ENCODE measurements at places on chromosomes 1 and 21.

DNA sequence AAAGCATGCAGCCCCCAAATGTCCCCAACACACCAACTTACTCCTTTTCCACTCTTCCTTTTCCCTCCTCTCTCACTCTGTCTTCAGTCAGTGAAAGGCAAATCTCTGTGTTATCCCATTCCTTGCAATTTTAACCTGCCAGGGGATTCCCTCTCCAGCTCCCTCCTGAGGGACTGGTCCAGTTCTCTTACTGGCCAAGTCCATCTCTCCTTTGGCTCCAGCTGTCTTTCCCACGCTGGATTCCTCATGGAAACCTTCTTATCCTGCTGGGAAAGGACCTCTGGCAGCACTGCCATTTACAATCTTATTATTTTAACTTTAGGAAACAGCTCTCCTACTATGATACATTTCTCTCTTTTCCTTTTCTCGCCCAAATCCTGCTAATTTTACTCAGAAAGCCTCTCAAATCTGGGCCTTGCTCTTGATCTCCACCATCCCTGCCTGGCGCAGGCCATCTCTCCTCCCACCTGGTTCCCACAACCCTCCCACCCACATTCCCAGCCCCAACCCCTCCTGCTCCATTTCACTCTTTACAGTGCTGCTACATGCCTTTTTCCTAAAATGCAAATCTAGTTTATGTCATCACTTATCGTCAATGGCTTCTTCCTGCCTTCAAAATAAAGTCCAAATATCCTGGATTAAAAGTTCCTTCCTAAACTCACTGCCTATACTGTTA, 72.7 kb upstream of the CNN3 start:
- DNase-seq, result no peak

DNA sequence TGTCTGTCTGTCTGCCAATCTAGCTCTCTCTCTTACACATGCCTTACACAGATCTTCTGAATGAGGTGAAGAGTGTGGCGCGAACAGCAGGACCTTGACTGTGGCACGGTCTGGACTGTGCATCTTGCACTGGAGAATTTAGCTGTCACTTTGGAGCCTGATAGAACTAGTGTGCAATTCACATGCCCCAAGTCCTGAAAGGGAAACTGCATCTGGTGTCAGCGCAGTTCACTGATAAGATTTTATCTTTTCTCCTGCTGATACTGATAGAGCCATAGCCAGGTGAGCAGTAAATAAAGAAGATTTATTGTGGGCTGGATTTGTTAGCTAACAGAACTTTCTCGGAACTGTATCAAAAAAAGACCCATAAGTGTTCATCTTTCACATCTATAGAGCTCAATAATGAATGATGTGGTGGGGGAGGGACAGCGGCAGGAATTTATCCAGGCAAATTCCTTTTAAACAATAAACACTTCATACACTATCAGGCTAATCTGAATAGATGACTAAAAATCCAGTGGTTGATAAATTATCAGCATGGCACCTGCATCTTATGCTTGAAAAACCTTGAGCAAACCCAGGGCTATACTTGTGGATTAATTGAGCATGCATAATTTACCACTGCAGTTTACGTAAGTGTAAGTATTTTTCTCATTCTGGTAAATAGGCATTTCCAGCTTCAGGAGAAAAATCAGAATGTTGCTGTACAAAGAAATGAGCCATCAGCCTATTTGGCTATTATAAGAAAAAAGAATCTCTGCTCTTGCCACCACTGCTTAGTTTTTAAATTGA, 104.1 kb downstream of the NTNG1 start:
- DNase-seq, result no peak

DNA sequence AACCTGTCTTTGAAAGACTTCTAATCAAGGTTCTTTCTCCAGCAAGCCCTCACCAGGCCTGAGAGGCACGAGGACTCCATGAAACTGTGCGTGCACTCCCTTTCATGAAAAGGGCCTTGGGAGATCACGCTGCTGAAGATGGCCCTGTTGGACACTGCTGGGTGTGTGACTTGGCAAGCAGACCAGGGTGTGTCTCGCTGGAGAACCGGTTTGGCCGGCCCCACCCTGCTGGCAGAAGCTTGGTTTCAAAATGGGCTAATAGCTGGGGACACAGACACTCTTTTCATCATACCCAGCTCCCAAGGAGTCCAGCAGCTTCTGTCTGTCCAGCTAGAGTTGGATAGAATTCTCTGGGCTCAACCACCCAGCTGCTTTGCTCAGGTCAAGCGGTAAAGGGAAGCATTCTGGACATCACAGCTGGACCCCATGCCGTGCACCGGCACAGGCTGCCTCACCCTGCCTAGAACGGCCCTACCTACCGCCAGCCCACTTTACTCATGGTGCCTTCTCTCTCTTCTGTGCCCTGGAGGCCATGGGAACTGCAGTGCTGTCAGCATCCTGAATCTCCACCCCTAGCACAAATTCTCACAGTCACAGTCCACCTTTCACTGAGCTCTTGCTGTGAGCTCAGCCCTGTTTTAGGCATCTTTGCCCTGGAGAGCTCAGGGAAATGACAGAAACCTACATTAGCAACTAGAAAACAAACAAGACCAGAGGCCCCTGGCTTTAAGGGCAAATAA, 24.6 kb downstream of the PKP1 start:
- DNase-seq, result no peak

DNA sequence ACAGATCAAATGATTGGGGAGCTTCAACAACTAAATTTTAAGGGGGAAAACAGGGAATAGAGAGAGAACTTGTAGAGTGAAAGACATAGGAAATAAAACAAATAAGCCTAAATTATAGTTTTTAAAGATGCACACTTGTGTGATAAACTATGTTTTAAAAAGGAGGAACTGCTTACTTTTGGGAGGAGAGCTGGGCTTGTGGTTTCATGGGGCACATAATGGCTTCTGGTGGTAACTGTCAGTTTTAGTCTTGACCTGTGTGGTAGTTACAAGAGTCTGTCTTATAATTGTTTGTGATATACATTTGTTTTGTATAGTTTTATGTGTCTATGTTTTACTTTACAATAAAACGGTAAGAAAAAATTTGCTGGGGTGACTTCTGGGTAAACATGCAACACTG, 165.3 kb downstream of the COL24A1 start:
- DNase-seq, result no peak

GRCh38 chr21:45957551-45957950, 24.0 kb upstream of the COL6A1 start:
- DNase-seq, result no peak

GRCh38 chr1:36248250-36248894, 24.1 kb downstream of the THRAP3 start:
- no peak for DNase-seq

DNA sequence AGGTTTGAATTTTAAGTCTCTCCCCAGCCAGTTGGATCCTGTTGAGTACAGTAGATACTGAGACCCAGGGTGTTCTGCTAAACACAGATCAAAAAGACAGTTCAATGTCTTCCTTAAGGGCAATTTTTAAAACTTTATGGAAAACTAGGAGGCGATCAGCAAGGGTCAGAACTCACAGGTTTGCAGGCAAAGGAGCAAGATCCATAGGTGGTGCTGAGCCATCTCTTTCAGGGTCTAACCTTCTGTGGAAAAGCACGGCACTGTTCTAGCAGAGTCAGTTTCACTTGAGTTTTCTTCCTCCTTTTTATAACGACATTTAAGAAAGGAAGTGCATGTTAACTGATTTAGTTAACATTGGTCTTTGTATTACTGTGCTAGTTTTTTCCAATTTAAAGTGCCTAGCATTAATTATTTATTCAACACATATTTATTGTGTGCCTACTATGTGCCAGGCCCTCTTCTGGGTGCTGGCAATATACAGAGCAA, at the start of gene CD84:
CD84 (minus strand) TSS at position 281 of the 486 bp plus-strand sequence; CDS start at position 222, 59 bp downstream.
- DNase-seq, result no peak

GRCh38 chr1:7456722-7457082, 314.4 kb upstream of the VAMP3 start:
- no peak for DNase-seq

DNA sequence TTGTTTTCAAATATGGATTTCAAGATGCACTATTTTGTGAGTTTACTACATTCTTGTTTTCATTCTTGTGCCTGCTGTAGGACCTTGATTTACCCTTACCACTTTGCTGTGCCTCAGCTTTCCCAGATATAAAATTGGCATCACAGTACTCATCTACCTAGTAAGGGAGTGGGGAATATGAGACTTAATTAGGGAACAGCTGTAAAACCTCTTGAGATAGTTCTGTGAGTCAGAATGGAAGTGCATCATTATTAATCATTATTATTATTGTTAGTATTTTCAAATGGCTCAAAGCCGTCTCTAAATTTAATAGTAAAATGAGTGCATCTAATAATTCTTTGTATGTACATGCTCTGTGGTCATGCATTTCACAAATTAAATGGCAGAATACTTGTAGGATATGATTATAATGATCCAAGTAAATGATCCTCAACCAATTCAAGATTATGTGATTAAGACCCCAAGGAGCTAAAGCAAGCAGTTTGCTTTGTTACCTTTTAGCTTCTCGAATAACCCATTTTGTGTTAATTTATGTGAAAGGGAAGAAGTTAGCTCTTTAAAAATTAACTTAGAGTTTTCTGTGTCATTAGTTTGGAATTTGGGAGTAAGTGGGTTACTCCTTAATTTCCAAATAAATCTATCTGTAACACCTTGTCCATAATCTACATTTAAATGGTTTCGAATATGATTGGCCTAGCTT, 155.4 kb downstream of the NFIA start:
- DNase-seq, result no peak

GRCh38 chr21:24217151-24217550, 1390.1 kb downstream of the MRPL39 start:
- no peak for DNase-seq

DNA sequence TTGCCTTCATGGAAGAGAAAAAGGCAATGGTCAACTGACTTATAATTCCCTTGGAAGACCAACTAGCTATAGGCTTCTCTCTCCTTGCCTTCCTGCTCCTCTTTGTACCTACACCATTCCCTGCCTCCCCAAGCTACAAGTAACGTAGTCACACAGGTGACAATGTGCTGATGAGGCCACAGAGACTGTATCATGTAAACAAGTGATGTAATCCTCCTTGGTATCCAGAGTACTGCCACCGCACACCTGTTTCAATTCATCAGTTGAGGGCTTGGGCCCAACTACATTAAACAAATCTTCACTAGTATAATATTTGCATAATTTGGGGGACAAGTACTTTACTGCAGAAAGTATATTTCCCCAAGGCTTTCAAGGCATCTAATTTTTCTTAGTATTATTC, 76.4 kb upstream of the SCYL3 start:
- DNase-seq, result no peak

GRCh38 chr1:171683870-171684269, 31.4 kb upstream of the MYOC start:
- no peak for DNase-seq

- no peak for DNase-seq
Measured at GRCh38 chr1:116580446-116581322, 9.9 kb upstream of the CD58 start.

GRCh38 chr1:110253213-110253612, 43.1 kb downstream of the KCNC4 start:
- DNase-seq, result no peak

DNA sequence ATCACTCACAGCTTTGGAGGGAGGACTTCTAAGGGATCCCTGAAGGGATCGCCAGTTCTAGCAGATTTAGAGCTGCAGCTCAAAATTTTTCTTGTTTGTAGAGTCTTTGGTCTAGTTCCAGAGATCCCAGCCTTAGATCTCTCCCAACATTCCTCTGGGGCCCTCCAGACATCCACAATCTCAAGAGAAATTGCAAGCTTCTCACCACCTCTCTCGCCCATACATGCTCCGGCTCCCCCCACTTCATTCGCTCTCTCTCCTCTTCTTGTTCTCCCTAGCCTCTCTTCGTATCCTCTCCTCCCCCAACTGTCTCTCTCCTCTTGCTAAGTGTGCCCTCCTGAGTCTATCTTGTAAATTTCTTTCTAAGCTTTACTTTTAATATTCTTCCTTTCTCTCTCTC, 15.1 kb upstream of the TUT4 start:
- DNase-seq, result no peak

- DNase-seq, result no peak
Measured at GRCh38 chr1:222784916-222785315, 29.9 kb upstream of the DISP1 start.

- no peak for DNase-seq
Measured at GRCh38 chr21:43284700-43285099, 115.9 kb downstream of the CRYAA start.

DNA sequence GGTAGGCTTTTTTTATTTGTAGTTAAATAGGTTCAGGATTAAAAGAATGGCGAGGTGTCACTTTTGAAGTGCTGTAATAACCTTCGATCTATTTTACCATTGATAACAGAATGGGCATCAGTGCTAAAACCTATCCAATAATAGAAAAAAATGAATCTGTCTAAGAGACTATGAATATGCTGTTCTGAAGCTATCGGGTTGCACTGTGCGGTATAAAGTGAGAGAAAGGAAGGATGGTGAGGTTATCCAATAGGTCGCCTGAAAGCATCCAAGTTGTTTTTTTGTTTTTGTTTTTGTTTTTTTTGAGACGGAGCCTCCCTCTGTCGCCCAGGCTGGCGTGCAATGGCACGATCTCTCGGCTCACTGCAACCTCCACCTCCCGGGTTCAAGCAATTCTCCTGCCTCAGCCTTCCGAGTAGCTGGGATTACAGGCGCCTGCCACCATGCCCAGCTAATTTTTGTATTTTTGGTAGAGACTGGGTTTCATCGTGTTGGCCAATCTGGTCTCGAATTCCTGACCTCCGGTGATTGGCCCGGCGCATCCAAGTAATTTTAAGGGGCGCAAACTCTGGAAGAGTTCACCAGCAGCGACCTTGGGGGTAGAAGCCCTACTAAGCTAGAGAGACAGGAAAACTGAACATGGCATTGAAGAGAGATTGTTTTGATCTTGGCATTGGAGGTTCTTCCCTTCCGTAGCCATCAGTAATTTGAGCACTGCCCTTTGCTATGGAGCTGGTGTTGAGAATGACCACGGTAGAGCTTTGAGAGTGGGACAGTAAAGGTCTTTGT, 8.7 kb upstream of the MDM4 start:
- DNase-seq, result no peak

- DNase-seq, result peak; percentile 32
Measured at GRCh38 chr1:25796811-25797458, 3.1 kb upstream of the SELENON start.

DNA sequence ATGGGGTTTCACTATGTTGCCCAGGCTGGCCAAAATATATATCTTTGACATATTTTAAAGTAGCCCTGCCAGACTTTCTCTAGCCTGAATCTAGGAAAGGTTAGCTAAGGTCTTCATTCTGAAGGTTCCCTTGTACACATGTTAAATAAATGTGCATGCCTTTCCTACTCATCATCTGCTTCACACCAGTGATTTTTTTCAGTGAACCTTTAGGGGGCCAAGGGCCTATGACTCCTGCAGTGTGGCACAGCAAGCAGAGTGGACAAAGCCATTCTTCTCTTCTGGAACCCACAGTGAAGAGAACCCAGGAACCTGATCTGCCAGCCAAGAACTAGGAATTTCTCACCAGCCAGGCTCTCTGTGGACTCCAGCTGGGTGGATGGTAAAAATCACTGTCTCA, 22.9 kb downstream of the CBR1 start:
- no peak for DNase-seq

DNA sequence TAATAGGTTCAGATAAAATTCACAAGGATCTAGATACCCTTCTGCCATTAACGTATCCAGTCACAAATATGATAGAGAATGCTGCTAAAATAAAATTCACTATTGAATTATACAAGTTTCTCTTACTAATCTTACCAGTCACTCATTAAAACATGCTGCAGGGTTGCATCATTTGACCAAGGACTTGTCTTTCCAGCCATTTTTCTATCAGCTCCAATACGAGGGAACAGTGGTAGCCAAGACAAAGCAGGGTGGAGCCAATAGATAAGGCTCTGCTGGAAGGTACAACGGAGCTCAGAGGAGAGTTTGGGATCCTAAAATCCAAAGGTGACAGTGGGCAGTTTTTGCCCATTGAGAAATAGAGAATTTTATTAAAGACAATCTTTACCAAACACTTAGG, 4.0 kb downstream of the DONSON start:
- DNase-seq, result no peak

- DNase-seq, result no peak
Measured at GRCh38 chr21:44694776-44695175, 2.2 kb upstream of the KRTAP10-12 start.
